ENCODE measurements at places on chromosomes 12 and 14. TPM values are rescaled to one million over a fixed set of nuclear protein-coding genes. Genes with fewer than 3 reads are reported as not detected.

The USP30 gene
- 13.3 TPM for total RNA-seq

The KCNMB4 gene
- total RNA-seq, result 8.2 TPM

The TXNRD1 gene
- 44.2 TPM for total RNA-seq

The ADCY6 gene
- 25.6 TPM for total RNA-seq

The TAMALIN gene
- total RNA-seq, result 17.1 TPM

The POTEG gene
- total RNA-seq, result not detected

The TESPA1 gene
- total RNA-seq, result 0.44 TPM

The PLA2G1B gene
- total RNA-seq, result 0.75 TPM

The KRT85 gene
- total RNA-seq, result not detected

The NTS gene
- total RNA-seq, result 1.1 TPM

The GPR84 gene
- not detected for total RNA-seq

The ETFBKMT gene
- total RNA-seq, result 3.9 TPM

The WDHD1 gene
- total RNA-seq, result 8.1 TPM

The TM7SF3 gene
- total RNA-seq, result 25.7 TPM

The GARIN6 gene
- total RNA-seq, result not detected

The HIP1R gene
- 6.6 TPM for total RNA-seq

The MAP1LC3B2 gene
- 0.71 TPM for total RNA-seq

The GALNT9 gene
- total RNA-seq, result 0.93 TPM

The C12orf50 gene
- 0.09 TPM for total RNA-seq

The TCL1B gene
- total RNA-seq, result not detected

The ACSS3 gene
- total RNA-seq, result 12.7 TPM

The TPPP2 gene
- 0.44 TPM for total RNA-seq

The OVCH1 gene
- total RNA-seq, result 0.35 TPM

The SIX1 gene
- total RNA-seq, result 46.2 TPM

The HNF1A gene
- 0.04 TPM for total RNA-seq

The LRIG3 gene
- total RNA-seq, result 64.3 TPM

The MYF5 gene
- 31.1 TPM for total RNA-seq

The HSPA2 gene
- 6.8 TPM for total RNA-seq

The APOF gene
- total RNA-seq, result not detected
